ENCODE measurements at places on chromosomes 7 and 10. TPM values are rescaled to one million over a fixed set of nuclear protein-coding genes. Genes with fewer than 3 reads are reported as not detected.

Gene CPA1
- not detected for total RNA-seq

Gene NEUROG3
- not detected for total RNA-seq

Gene ERVW-1
- not detected for total RNA-seq

Gene CDK6
- 16.8 TPM for total RNA-seq

Gene GNAT3
- not detected for total RNA-seq

Gene MSANTD7
- total RNA-seq: 11.3 TPM

Gene GPR15LG
- total RNA-seq: not detected

Gene SNX10
- total RNA-seq: 0.17 TPM

Gene UCMA
- not detected for total RNA-seq

Gene UPK3BL2
- 0.45 TPM for total RNA-seq

Gene NPTX2
- 0.45 TPM for total RNA-seq

Gene GNG11
- total RNA-seq: 15.8 TPM

Gene LRCH4
- total RNA-seq: 58.7 TPM

Gene IL15RA
- 6.1 TPM for total RNA-seq

Gene PRKRIP1
- 10.9 TPM for total RNA-seq

Gene MOGAT3
- not detected for total RNA-seq

Gene MRPS16
- total RNA-seq: 69.1 TPM

Gene TRIL
- total RNA-seq: 0.84 TPM

Gene PDE6C
- total RNA-seq: not detected

Gene CRTAC1
- not detected for total RNA-seq

Gene NPSR1
- total RNA-seq: not detected

Gene SEC61G
- total RNA-seq: 728 TPM

Gene SPRN
- 0.59 TPM for total RNA-seq

Gene ASB10
- not detected for total RNA-seq

Gene C10orf95
- 0.15 TPM for total RNA-seq

Gene SPDYE2
- total RNA-seq: not detected

Gene SFMBT2
- 1.7 TPM for total RNA-seq

Gene ANKRD7
- total RNA-seq: 0.89 TPM

Gene CALCR
- not detected for total RNA-seq

Gene TIMM23
- 125 TPM for total RNA-seq

Gene CCDC201
- total RNA-seq: not detected

Gene IGFBP1
- not detected for total RNA-seq

Gene ZNF727
- not detected for total RNA-seq

Gene ADIRF
- 21.7 TPM for total RNA-seq

Gene ARHGAP22
- 28.9 TPM for total RNA-seq

Gene SLC13A4
- 0.59 TPM for total RNA-seq

Gene FKBP9
- 127 TPM for total RNA-seq

Gene CYP2E1
- total RNA-seq: not detected

Gene PRPS1L1
- total RNA-seq: not detected

Gene CUZD1
- total RNA-seq: 0.45 TPM

Gene BEND7
- total RNA-seq: 0.34 TPM

Gene DLX5
- total RNA-seq: not detected

Gene CPVL
- total RNA-seq: not detected

Gene LIPM
- not detected for total RNA-seq

Gene CC2D2B
- total RNA-seq: not detected

Gene ARL4A
- 23.3 TPM for total RNA-seq
